ENCODE measurements at places on chromosomes 13 and 19.

- DNase-seq = peak; percentile 72
These were observed 17.3 kb downstream of the PLD3 start for GRCh38 chr19:40365613-40366401.

GRCh38 chr13:30235216-30235615 lies 72.1 kb downstream of the KATNAL1 start:
- no peak for DNase-seq

GRCh38 chr13:66926200-66926850 lies 303.8 kb downstream of the PCDH9 start:
- DNase-seq = no peak

- no peak for DNase-seq
These were observed 5.7 kb downstream of the ZNF574 start for GRCh38 chr19:42081584-42082203.

- no peak for DNase-seq
These were observed 385.8 kb downstream of the DLEU7 start for GRCh38 chr13:50457415-50458393.

GRCh38 chr13:48993150-48993549 lies 17.4 kb downstream of the FNDC3A start:
- DNase-seq = no peak

GRCh38 chr19:34499155-34499834 lies 17.7 kb downstream of the WTIP start:
- no peak for DNase-seq

DNA sequence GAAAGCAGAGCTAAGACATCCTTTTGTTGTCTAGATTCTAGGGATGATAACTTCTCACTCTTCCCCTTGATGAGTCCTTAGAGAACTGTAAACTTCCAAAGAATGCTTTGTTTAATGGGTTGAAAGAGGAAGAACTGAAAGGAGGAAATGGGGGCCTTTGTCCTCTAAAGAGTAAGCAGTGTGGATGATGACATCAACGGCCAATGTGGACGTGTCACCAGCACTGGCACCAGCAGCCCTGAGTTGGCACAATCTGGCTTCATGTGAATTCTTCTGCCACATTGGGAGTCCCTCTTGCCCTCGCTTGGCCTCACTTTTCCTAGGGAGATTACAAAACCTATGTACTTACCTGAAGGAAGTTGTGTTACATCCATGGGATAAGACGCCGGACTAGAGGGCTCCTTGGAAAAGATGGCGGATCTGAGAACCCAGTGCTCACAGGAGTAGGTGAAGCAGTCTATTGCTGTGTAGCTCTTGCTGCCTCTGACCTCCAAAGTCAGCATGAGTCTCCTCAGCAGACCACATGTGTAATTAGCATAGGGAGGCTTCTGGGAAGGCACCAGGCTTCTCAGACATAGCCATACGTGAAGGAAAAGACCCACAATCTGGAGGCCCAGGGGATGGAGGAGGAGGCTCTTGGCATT lies 62.8 kb downstream of the RGCC start:
- DNase-seq = no peak

GRCh38 chr13:76000131-76000530 lies 364.0 kb downstream of the LMO7 start:
- no peak for DNase-seq

DNA sequence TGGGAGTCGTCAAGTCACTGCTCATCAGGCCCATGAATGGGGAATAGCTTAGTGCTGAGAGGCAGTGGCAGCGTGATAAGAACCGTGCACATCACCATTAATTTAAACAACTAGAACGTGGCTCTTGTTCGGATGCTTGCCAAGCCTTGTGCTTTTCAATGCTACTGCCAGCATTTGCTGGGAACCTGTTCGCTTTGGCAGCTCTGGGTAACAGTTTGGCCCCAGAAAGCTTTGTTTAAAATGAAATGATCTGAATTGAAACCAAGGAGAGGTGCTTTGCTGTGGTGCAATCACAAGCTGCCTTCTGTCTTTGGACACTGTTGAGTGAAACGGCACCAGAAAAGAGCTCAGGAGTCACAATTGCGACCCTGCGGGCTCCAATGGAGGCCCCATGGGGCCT lies 53.5 kb upstream of the OLFM4 start:
- DNase-seq = no peak

DNA sequence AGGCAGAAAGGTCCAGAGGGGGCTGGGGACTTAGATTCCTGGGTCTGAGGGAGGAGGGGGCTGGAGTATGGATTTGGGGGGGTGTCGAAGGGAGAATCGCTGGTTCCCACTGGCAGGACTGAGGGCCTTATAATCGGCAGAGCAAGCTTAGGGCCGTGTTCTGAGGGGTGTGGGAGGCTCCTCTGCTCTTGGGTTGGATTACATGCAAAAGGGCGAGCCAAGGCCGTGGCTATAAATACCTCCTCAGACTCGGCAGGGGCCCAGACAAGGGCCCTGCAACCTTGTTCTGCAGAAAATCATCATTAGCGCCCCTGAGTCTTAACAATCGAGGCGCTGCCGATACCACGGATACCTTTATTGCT lies 707 bp upstream of the MAMSTR start:
- peak; percentile 62 for DNase-seq

GRCh38 chr19:21410166-21410565 lies 13.2 kb downstream of the ZNF493 start:
- DNase-seq = no peak

DNA sequence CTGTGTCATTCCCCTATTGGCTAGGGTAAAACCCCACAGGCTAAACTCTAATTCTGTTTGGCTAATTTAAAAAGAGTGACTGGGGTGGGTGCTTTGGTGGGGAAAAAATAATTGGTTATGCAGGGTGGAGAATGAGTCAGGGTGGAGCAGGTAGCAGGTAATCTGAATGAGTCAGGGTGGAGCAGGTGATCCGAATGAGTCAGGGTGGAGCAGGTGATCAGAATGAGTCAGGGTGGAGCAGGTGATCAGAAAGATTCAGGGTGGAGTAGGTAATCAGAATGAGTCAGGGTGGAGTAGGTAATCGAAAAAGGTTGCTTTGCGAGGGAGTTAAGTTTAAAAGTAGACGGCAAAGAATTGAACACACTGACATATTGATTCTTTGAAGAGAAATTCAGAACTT lies 1218.8 kb upstream of the ATXN8OS start:
- DNase-seq = no peak

DNA sequence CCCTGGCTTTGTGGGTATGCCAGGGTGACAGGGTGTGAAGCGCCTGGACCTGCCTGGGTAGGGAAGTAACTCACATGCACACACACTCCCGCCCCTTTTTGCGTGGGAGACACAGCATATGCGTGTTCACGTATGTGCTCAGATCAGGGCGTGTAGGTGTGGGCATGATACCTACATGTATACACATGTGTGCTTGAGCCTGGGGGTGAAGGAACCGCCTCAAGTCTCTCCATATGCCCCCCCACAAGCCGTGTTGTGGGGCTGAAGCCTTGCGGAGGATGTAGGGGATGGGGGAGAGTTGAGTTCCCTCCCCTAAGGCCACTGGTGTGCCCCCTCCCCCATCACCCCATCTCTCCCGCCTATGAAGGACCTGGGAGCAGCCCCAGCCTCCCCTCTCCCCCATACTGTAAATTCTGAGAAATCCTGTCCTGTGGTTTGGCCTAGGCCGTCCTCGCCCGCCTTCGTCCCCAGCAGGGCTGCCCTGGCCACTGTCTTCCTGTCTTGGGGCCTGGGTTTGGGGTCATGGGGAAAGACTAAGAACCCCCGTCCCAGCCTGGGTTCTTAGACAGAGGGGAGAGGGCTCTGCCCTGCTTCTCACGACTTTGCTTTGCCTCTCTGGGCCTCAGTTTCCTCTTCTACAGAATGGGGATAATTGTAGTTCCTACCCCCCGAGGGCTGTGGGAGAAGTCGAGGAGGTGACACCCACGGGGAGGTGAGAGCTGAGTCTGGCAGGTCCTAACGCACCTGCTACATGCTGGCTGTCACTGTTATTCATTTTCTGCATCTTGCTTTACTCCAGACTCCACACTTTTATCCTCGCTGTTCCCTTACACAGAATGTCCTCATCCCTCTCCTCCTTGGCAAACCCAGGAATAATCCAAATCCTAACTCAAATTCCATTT lies 14.3 kb downstream of the ACTL9 start:
- no peak for DNase-seq

- no peak for DNase-seq
These were observed 80.8 kb downstream of the FREM2 start for GRCh38 chr13:38767506-38768265.
